Ovary (tissue), 10 donors: ENCODE measurements at places on chromosomes 12 and 14.

DNA sequence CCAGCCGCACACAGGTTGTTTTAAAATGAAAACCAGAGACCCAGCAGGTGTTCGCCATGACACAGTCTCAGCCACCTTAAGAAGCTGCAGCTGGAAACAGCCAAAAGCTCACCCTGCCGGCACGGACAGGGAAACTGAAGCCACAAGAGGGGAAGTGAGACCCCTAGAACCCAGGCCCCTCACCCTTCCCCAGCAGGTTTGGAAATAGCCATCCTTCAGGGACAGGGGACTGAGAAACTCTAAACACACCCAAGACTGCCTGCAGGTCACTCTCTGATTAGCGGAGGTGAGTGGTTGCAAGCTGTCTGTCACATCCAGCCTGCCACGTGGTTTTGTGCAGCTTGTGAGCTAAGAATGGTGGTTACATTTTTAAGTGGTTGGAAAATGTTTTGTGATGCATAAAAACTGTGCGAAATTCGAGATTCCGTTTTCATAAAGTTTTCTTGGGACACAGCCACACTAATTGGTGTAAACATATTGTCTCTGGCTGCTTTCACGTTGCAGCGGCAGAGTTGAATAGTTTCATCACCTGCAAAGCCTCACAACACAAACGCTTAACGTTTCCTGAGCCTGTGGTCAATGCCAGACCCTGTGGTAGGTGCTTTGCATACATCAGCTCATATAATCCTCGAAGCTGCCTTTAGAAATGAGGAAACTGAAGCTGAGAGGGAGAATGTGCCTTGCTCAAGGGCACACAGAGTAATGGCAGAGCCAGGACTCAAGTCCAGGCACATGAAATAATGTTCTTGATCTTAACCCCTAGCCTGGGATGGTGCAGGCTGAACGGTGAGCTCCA lies 1.7 kb upstream of the SELPLG start:
- DNase-seq: no peak

GRCh38 chr14:47490353-47490752 lies 185.1 kb downstream of the MDGA2 start:
- DNase-seq: no peak

GRCh38 chr12:49974231-49974675 lies 1.5 kb downstream of the AQP6 start:
- DNase-seq: peak; percentile 63

DNA sequence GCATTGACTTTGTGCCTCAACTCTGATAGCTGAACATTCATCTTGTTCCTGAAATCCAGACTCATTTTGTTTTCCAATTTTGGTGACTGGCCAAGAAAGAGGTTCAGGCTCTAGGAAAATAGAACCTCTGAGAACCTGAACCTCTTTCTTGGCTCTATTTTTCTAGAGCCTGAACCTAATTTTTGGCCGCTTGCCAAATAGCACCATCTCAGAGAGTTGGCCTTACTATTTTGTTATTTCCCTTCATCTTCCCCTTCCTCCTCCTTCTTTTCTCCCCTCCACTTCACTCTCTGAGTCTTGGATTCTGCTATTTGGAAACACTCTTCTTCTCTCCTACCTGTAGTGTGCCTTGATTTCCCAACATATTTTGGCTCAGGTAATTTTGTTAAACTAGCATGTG lies 114.4 kb upstream of the CNTN1 start:
- DNase-seq: no peak

- DNase-seq: no peak
Observed at GRCh38 chr12:28114488-28114887, 75.8 kb upstream of the CCDC91 start.

GRCh38 chr12:61629702-61630101 lies 630.5 kb upstream of the USP15 start:
- DNase-seq: no peak

DNA sequence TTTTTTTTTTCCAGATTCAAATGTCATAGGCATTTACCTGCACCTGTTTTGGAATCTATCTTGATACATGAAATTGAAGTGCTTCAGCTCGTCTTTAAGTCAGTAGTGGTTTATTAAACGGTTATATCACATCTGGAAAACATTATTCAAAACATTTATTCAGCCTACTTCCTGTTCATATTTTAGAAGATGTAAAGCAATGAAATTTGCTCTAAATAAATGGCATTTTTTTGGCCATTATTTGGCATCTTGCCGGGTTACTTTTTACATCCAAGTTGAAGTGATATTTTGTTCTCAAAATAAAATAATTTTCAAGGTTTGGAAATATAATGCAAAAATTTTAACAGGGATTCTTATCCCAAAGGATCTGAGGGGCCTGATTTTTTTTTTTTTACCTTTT lies 103.1 kb downstream of the EML1 start:
- DNase-seq: no peak

DNA sequence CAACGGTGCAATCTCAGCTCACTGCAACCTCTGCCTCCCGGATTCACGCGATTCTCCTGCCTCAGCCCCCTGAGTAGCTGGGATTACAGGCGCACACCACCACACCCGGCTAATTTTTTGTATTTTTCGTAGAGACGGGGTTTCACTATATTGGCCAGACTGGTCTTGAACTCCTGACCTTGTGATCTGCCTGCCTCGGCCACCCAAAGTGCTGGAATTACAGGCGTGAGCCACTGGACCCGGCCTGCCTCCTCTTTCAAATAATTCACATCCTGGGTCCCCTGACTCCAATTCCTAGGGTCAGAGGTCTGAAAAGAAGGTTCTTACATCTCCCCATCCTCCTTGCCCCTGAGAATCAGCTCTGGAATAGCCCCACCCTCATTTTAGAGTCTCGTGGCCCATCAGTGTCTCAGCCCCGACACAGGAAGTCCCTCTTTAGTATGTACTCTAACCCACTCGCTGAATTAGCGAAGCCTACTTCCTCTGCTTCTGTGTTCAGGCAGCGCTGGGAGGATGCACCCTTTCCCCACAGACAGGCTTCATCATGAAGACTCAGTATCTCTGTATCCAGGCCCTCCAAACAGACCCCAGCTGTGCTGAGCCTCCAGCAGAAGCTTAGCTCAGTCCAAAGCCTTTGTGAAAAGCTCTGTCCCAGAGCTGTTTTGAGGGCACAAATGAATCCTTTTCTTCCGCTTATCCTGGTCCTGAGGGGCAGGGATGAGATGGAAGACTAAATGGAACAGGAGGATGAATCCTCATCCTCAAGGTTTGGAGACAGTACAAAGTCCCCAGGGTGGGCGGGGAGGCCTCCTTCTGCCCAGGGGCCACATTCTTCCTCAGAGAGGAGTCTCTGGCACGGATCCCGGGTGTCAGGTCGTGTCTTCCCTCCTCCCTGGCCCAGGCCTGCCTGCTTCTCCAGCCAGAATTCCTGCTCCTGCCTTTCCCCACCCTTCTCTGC lies 3.5 kb downstream of the LPAR5 start:
- DNase-seq: no peak

DNA sequence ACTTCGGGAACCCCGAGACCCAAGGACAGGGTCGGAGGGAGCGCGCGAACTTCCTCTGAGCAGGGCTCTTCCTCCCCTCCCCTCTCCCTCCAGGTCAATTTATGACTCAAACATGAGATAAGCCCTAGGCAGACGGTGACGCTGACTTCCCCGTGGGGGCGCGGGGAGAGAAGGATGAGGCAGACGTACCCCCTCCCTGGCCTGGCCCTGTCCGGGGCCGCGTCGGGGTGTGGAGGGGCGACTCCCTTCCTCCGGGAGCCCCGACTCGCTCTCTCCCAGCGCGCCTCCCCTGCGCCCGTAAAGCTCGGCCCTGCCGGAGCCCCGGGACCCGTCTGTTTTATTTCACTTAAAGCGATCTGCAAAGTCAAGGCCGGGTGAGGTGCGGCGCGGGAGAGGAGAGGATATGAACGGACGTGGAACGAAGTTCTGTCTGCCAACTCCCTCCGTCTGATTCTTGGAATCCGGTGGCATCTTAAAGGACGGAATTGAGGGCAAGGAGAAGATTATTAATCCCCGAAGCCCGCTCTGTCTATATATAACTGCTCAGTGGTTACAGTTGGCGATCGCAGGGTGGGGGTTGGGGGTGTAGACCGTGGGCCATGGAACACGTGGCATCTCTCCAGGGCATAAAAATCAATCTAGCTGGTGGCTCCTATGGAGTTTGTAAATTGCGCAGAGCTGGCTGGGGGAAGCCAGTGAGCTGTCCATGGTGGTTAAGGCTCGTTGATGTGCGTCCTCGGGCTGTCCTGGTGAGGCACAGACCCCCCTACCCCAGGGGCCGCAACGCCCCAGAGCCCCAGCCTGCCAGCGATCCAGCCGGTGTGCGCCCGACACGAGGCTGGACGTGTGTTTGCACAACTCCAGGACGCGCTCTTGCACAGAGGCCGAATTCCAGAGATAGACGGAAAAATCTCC lies 2.9 kb upstream of the PTHLH start:
- DNase-seq: peak; percentile 55
